ENCODE measurements at places on chromosomes 5 and 9.
A peak's percentile ranks its signal among the peaks of the same experiment; 100 is the strongest.

GRCh38 chr9:81847181-81847915 lies 80.9 kb upstream of the SPATA31D4 start:
- no peak for DNase-seq

GRCh38 chr9:115445655-115446054 lies 327.7 kb upstream of the TNC start:
- DNase-seq: no peak

GRCh38 chr5:126189862-126190261 lies 233.3 kb upstream of the GRAMD2B start:
- no peak for DNase-seq

DNA sequence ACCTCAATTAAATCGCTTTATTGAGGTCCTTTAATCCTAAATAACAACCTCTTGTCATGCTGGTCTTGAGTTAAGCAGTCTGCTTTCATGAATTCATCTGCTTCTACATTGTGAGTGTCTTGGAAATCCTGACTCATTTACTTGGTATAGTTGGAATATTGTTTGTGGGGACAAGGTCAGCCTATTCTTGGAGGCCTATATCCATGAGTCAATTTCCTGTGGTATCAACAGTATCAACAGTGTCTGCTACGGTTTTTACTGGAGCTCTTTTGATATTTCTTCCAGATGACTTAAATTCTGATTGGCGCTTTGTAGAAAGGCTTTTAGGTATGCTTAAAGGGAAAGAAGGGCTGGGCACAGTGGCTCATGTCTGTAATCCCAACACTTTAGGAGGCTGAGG lies 71.2 kb upstream of the PARP8 start:
- DNase-seq: no peak

DNA sequence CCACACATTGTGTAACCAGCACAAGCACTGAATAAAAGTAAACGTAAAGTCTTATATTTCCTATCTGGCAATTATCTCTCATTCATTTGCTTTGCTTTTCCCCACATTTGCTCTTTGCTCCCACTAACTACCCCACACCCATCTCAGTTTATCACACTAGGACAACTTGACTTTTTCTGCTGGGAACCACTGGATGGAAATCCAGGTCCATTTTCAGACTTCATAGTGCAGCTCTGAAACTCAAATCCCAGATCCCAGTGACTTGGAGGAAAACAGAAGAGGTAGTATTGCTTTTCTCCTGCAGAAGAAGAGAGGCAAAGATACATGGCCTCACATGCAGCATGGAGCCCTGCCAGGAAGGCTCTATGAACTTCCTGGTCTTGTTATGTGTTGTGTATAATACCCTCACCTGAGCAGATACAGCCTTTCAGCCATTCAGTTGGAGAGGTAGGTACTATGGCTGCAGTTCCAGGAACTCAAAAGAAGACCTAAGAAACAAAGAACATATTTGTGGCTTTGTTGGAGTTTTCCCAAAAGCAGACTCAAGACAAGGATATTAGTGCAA lies 90.0 kb upstream of the NIPBL start:
- no peak for DNase-seq

DNA sequence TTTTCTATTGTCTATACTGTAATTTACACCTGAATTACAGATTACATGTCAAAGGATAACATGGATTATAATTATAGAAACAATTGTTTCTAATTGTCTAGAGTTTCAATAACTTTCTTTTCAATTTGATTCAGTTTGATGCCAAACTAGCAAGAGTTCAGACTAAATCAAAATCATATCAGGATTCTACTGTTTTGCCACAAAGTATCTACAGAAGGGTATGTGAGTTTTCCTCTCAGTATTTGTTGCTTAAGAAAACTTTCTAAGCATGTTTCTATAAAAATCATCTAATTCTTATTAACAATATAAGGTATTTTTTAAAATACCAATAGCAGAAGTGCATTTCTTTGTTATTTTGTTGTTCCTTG lies 12.5 kb downstream of the SELENOP start:
- no peak for DNase-seq

GRCh38 chr9:13278023-13278367 lies 1.5 kb downstream of the MPDZ start:
- DNase-seq: no peak

GRCh38 chr9:137833721-137834613 lies 43.6 kb upstream of the CACNA1B start:
- no peak for DNase-seq

- no peak for DNase-seq
These were observed 11.0 kb downstream of the CEP120 start for GRCh38 chr5:123412206-123412605.

DNA sequence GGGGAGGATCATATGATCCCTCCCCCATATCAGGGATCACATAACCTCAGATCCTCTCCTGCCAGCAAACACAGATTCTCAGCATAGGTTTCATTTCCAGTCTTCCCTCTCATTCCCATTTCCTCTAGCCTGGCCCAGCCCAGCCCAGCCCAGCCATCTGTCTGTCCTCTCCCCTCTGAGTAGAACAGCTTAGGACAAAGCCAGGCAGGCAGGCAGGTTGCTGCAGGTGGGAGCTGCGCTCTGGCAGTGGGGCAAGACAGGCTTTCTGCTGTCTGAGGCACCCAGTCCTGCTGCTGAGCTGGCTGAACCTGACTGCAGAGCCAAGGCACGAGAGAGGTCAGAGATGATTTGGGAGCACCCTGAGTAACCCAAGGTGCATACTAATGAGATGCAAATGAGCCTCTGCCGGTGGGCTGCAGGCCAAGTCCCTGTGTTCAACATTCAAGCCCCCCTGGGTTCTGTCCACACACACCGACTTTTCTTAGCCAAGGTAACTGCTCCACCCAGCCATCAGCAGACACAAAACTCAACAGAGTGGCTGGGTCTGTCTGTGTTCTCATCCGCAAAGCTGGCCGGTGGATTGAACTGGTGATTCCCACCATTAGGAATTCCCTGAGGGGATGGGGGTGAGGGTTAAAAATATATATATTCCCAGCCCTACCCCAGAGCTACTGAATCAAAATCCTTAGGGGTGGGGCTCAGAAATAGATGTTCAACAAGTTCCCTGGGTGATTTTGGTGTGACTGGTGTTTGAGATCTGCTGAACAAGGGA lies 9.1 kb downstream of the FAT2 start:
- DNase-seq: no peak

- no peak for DNase-seq
These were observed 121.4 kb upstream of the MVB12B start for GRCh38 chr9:126205265-126205664.

DNA sequence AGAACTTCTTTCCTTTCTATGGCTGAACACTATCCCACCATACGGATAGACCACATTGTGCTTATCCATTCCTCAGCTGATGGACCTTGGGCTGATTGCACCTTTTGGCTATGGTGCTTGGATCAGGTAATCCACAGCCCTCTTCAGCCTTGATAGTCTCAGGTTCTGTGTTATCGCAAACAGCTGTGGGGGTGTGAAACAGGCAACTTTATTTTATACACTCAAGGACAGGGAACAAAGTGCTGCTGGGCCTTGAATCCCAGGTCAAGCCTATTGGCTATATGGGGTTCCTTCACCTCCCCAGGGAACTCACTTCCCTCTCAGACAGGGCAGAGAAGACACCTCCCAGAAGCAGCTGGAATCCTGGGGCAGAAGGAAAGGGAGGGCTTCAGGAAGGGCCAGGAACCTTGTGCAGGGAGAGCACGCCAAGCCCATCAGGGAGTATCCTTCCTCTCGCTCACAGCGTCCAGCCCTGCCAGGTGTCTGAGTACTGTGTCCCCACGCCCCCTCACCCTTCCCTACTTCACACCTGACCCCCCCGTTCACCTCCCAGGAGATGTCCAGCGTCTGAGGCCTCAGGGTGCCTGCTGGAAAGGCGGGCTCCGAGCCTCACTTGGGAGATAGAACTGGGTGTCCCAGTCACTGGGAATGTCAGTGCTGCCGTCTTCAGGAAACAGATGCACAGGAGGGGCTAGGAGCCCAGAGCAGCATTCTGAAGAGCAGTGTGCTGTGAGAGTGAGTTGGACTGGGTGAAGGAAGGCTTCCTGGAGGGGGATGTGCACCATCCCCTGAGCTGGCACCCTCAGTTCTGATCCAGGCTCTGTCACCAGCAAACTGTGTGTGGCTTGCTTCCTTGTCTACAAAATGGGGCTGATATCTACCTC lies 32.8 kb downstream of the AFAP1L1 start:
- DNase-seq: no peak

GRCh38 chr5:79851391-79851863 lies 139.6 kb downstream of the MTX3 start:
- no peak for DNase-seq

GRCh38 chr5:95382801-95383200 lies 8.4 kb upstream of the FAM81B start:
- DNase-seq: peak; percentile 39

- DNase-seq: no peak
These were observed 457.4 kb upstream of the CDH18 start for GRCh38 chr5:20445326-20445860.

DNA sequence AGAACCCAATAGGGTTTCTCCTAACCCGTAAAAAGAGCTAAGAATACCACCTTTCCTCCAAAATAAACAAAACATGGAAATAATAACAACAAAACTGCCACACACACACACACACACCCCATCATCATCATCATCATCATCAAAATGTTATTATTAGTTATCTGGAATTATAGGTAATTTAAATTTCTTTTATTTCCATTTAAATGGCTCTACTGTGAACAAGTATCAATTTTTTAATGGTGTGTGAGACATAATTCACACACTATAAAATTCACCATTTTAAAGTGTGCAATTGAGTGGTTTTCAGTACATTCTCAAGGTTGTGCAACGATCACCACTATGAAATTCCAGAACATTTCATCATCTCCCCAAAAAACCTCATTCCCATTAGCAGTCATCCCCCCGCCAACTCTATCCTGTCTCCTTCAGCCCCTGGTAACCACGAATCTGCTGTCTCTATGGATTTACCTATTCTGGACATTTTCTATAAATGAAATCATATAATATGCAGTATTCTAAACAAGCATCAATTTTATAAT lies 172.7 kb downstream of the ROR2 start:
- DNase-seq: no peak

All from SW480 (cell line).